ENCODE measurements at places on chromosomes 4 and X. TPM values are rescaled to one million over a fixed set of nuclear protein-coding genes. Genes with fewer than 3 reads are reported as not detected.

DNA sequence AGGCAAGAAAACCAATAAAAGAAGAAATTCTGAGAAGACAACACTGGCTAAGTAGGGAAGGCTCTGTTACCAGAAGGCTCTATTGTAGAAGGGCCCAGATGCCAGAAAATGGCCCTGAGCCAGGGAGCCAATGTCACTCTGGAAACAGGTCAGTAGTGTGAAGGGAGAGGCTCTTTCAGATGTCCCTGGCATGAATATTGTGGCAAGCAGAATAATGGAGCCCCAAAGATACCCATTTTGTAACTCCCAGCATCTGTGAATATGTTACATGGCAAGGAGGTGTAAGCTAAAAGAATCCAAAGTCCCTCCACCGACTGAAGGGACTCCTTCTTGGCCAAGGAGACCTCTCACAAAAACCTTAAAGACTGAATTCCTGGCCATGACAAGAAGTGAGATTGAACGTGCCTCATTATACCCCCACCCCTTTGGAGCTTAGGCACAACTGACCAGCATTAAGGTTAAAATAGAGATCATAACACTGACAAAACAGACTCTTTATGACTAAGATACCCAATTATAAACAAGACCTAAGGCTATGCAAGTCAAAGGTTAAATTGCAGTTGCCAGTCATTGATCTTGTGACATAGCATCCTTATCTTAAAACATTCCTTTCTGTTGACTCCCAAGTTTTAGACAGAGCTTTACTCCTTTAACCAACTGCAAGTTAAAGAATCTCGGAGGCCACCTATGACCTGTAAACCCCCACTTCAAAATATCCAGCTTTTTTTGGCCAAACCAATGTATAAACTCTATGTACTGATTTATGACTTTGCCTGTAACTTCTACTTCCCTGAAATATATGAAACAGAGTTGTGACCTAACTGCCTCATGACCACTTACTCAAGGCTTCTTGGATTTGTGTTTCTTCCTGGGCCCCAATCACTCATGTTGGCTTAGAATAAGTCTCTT lies 42.2 kb upstream of the SMIM10 start:
- DNase-seq = peak; percentile 78

The LUZP4 gene
- polyA plus RNA-seq = not detected

DNA sequence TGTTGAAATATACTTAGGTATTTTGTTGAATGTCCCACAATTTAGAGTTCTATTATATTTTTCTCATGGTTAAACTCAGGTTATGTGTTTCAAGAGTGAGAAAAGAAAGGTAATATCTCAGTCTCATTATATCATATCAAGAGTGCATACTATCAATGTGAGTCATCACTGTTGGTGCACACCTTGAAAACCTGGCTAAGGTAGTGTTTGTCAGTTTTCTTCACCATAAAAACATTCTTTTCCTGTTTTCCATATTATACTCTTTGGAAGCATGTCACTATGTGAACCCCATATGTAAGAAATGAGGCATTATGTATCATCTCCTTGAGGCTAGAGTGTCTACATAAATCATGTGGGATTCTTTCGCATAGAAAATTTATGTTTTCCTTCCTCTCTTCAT lies 307.6 kb upstream of the CTSO start:
- DNase-seq = no peak

GRCh38 chrX:23959781-23960180 lies 52.0 kb downstream of the CXorf58 start:
- DNase-seq = no peak

The MEPE gene
- polyA plus RNA-seq = not detected

- no peak for DNase-seq
Observed at GRCh38 chr4:116501954-116502353, 583.4 kb downstream of the TRAM1L1 start.

GRCh38 chr4:64718091-64718490 lies 308.8 kb upstream of the TECRL start:
- DNase-seq = peak; percentile 35

The GAGE13 gene
- not detected for polyA plus RNA-seq

The IL3RA gene
- polyA plus RNA-seq = 5.4 TPM

GRCh38 chr4:153549405-153549804 lies 83.2 kb downstream of the TMEM131L start:
- no peak for DNase-seq

The CLIC2 gene
- 6.0 TPM for polyA plus RNA-seq

The CYBB gene
- 15.9 TPM for polyA plus RNA-seq

The SPON2 gene
- 54.6 TPM for polyA plus RNA-seq

DNA sequence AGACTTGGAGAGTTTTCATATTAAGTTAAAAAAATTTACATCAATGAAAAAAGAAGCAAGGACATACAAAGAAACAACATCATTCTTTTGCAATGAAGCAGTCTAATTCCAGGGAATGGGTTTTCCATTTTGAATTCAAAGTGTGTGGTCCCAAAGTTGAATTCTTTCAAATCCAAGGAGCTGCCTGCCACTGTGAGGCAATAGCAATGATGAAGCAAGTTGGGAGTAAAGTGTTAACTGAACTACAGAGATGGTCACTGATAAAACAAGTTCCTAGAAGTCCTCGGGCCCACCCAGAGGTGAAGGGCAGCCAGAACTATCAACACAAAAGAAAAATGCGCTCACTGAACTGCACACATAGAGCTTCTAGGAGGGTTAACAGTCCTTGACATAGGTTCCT lies 115.9 kb downstream of the RAB28 start:
- DNase-seq = no peak

The MAGEA8 gene
- 0.12 TPM for polyA plus RNA-seq

- no peak for DNase-seq
Observed at GRCh38 chr4:168398188-168398587, 79.6 kb upstream of the DDX60 start.

DNA sequence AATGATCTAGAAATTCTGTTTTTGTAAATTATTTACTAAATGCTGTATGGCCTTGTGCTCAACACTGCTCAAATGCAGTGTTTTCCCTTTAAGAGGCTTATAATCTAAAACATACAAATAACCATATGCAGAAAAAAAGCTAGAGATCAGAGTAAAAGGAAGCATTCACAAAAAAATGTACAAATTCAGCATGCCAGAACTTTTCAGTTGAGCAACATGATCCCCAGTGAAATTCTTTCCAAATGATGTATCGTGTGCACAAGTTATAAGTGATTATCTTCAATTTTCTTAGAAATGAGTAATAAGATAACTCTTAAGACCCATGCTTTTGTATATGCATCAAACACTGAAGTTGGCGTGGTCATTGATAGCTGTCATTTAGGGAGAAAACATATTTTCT lies 5.0 kb downstream of the GPC3 start:
- no peak for DNase-seq

The PCGF3 gene
- polyA plus RNA-seq = 78.0 TPM

GRCh38 chr4:74446896-74447295 lies 2.0 kb downstream of the AREG start:
- DNase-seq = no peak

- no peak for DNase-seq
Observed at GRCh38 chr4:15354371-15355297, 73.2 kb upstream of the C1QTNF7 start.

GRCh38 chr4:129641179-129641578 lies 545.2 kb downstream of the C4orf33 start:
- peak; percentile 13 for DNase-seq

GRCh38 chr4:85508654-85509053 lies 33.7 kb downstream of the ARHGAP24 start:
- no peak for DNase-seq

DNA sequence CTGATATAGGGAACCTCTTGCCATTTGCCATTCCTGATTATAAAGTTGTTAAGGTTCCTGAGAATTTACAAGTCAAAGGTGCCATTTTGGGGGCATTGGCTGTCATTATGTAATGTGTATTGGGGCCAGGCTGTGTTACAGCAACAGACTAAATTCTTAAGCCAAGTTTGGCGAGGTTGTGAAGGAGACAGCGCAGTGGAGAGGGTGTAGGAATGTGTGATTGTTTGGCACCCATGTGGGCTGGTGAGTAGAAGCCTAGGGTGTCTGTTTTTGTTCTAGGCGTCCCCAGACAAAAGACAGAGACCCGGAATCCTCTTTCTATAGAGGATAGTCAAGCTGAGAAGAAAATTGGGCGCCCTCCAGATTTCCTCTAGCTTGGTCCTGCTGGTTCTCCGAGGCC lies 2535.3 kb downstream of the PCDH7 start:
- DNase-seq = no peak

The CDKL5 gene
- 5.0 TPM for polyA plus RNA-seq

GRCh38 chr4:147877308-147877771 lies 145.5 kb downstream of the ARHGAP10 start:
- DNase-seq = no peak

DNA sequence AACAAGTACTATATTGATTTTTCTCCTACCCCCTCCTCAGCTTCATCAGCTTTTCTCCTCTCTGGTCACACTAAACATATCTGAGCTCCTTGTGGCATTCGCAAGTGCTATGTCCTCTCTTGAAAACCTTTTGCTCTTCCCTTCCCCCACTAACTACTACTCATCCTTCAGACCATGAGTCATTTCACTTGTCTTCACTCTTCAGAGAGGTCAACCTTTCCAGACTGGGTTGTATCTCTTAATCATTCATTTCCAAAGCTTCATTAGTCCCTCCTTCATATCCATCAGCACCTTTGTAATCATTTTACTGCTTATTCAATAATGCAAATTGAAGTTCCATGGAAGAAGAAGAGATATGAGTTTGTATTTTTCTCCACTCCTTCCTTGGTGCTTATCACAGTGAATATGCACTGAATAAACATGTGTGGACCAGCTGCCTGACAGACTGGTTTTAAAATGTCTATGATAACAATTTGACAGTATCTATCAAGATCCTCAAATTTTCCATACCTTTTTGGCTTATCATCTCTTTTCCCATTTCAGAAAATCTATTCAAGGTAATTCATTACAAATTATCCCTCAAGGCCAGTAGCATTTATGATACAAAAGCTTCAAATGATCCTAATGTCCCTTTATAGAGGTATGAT lies 28.4 kb downstream of the DDX60L start:
- DNase-seq = no peak

The CASP3 gene
- 53.4 TPM for polyA plus RNA-seq

The DMRTC1 gene
- polyA plus RNA-seq = not detected

GRCh38 chr4:180558427-180558826 lies 1684.8 kb upstream of the TENM3 start:
- DNase-seq = no peak

The PHEX gene
- 0.55 TPM for polyA plus RNA-seq

The SPANXB1 gene
- 0.90 TPM for polyA plus RNA-seq

DNA sequence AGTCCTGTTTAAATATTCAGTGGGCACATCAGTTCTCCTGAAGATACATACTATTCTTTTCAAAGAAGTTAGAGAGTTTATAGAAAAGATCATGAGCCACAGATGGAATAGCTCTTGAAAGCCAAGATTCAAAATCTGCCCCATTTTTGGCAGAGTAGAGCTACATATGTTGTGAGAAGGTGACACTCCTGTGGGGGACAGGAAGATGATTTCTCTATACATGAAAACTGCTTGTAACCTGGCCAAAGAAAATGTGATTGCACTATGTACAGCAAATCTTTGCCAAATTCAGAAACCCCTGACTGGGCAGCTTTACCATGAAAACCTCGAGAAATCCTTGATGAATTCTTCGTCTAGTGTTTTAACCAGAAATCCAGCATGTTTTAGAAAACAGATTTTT lies 44.9 kb downstream of the GPM6A start:
- DNase-seq = no peak

The DRD5 gene
- polyA plus RNA-seq = 0.16 TPM

DNA sequence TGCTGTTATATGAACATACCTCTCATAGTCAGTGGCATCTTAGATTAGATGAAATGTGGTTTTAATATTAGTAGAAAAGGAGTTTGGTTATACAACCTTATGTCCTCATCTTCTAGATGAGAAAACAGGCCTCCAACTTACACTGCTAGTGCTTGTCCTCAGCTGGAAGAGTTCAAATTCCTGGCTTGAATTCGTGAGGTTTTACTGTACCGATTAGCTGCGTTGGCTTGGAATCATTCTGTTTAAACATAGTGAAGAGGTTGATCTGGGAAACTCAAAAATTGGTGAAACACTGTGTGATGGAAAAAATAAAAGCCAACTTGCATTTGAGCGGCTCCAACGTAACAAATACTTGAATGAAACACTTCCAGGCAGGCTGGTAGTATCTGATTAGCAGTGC lies 81.0 kb downstream of the LNX1 start:
- DNase-seq = no peak

- peak; percentile 50 for DNase-seq
Observed at GRCh38 chr4:113278324-113278934, 229.0 kb downstream of the ANK2 start.

DNA sequence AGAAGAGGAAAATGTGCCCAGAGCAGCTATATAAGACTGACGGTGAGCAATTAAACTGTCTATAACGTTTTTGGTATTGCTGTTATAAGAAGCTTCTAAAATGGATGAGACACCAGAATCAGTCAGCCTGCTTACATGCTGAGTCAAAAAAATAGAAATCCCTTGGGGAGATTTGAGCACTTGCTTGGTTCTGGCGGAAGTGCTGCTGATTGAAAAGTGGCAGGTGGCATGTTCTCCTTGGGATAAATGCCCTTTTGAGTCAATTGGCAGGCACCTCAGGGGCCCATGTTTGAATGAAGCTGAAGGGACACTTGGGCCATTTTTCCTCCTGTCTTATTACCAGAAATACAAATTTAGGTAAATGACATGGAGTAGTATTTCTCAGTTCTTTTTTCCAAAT lies 148.7 kb downstream of the PTCHD1 start:
- DNase-seq = no peak

- DNase-seq = no peak
Observed at GRCh38 chr4:149141391-149141790, 674.3 kb downstream of the IQCM start.

DNA sequence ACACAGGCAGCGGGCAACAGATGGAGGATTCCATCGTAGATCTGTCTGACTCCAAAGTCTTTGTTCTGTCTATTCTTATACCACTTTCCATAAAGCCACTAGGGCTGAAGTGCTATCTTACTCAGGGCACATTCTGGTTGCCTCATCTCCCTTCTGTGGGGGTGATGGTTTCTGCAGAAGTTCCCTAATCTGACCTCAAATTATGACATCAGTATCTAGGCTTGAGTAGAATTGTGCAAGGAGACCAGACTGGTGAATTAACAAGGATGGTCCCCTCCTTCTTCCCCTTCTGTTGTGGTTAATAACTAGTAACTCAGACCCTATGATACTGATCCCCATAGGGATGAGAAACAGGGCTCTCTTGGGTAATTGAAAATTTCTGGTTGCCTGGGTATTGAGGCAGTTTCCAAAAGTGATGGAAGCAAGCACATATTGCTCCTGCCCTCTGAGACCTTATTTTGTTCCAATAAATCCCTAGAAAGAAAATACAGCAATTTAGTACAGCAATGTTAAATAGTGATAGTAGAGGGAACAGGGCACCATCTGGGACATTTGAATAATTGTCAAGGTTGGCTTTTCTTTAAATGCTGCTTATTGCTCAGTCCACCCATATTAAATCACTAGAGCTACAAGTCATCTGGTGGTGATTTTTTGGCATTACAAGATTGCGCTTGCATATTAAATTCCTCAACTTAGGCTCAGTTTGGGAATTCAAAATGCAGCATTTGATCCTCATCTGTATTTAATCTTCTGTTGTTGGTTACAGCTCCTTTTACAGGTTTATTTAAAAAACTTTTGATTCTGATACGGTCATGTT lies 57.3 kb upstream of the AP1S2 start:
- DNase-seq = no peak

Data from large intestine (tissue), 12 donors.